HS-5 (cell line): ENCODE measurements at places on chromosomes 1 and 21.
A peak's percentile ranks its signal among the peaks of the same experiment; 100 is the strongest.

GRCh38 chr1:245378311-245378722 lies 223.5 kb downstream of the KIF26B start:
- DNase-seq: no peak

DNA sequence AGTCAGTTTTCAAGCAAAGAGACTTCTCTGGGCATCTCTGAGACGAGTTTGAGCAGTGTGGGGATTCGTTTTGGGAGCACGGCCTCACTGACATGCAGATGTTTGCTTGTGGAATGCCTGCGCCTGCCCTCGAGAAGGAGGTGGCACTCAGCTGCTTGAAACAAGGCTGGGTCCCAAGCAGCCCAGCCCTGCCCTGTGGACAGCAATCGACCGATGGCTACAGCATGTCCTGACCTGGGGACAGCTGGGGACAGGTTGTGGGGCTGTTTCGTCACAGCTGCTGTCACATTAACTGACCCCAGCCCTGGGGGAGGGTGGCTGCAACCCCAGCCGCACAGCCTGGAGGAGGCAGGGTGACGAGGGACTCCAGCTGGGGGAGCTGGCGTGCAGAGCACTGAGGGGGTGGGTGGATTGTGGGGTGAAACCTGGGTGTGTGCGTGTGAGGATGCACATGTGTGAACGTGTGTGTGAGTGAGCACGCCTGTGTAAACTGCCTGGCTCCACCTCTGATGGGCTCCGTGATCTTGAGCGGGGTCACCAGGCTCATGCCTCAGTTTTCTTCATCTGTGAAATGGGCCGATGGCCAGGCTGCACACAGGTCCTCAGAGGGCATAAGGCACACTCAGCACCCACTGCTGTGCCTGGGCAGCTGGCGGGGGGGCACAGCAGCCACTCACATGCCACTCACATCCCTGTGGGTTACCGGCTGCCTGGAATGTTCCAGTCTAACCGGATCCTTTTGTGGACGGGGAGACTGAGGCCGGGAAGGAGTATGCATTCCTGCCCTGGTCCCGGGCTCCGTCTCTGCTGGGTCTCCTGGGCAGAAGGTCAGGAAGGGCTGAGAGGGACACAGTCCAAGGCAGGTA lies 49.3 kb downstream of the COL18A1 start:
- no peak for DNase-seq

DNA sequence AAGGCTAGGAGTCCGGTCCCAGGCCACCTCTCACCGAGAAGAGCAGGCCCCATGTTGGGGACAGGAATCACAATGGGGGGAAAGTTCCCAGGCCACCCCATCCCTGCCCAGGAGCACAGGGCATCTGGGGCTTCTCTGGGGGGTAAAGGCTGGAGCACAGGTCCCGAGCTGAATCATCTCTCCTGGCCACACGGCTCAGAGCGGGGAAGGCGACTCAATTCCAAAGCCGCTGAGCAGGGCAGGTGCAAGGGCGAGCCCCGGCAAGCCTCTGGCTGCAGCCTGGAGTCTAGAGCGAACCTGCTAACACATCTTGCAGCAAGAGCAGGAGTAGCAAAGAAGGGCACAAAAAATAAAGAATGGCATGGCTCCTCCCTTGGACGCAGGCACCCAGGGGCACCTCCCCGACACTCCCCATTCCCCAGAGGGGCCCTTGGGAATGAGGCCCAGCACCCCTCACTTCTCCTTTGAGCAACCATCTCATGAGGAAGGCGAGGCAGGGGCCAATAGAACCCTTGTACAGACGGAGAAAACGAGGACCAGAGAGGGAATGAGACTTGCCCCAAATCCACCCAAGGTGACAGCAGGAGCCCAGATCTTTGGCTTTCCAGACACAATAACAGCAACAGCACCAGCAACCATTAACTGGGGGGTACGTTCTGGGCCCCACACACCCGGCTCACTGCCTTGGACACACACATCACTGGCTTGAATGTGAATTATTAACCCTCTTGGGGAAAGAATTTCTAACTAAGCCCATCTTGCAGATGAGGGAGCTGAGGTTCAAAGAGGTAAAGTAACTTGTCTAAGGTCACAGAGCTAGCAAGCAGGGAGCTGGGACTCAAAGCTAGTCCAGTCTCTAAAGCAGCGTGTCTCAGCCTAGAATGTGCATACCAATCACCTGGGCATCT lies 20.7 kb upstream of the ALDH4A1 start:
- DNase-seq: no peak

GRCh38 chr21:44298301-44298700 lies 1.6 kb upstream of the PFKL start:
- DNase-seq: no peak

DNA sequence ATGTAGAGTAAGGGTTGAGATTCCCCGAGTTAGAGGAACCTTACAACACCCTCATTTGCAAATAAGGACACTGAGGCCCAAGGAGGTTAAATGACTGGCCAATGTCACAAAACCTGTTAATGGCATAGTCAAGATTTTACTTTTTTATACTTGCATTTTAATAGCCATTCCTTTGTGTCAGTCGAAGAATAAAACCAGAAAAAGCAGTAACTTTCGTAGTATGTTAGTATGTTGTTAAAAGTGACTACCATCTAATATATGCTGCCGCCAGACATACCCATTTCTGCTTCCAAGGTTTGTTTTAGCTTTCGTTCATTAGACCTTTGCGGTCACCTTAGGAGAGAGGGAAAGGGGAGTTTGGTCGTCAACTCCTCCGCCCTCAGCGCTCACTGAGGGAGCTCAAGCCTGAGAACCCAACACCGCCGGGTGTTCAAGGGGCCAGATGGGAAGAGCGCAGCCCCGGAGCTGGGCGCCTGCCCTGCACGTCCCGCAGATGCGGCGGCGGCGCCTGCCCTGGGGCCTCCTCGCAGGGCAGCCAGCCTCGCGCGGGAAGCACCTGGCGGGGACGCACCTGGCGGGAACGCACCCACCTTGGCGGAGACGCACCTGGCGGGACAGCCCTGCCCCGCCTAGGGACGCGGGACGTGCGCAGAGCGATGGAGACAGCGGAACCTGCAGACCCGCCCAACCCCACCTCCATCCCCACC lies 466 bp downstream of the VPS26C start:
- no peak for DNase-seq

DNA sequence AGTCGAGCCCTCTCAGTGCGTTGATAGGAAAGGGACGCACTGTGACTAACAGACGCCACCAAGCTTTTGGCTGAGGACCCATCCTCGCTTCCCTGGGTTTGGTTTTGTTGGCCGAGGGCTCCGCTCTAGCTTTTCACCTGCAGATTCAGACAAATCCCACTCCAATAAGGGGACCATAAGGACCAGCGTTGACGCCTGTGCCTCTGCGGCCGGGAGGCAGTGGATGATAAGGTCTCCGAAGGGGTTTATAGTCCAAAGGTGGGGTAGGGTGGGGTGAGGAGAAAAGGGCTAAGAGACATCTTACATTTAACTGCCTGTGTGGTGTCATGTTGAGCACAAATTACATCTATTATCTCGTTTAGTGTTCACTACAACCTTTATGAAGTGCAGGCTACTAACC lies 760 bp downstream of the PEX14 start:
- no peak for DNase-seq

DNA sequence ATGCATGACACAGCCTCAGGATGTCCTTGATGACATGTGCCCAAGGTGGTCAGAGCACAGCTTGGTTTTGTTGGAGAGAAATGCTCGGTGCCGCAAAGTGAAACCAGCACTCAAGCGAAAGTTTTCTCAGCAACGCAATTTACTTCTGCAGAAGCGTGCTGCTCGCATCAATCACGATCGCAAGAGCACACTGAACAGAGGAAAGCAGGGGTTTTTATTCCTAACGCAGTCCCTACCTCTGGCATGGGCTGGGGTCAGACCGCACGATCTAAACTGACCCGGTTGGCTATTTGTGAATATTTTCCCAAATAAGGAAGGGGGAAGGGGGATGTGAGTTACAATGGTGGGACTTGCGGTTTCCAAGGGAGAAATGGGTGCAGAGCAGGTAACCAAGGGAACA lies 809 bp upstream of the ZNF669 start:
- no peak for DNase-seq

GRCh38 chr1:40401473-40402201 lies 28.1 kb downstream of the SMAP2 start:
- DNase-seq: no peak

DNA sequence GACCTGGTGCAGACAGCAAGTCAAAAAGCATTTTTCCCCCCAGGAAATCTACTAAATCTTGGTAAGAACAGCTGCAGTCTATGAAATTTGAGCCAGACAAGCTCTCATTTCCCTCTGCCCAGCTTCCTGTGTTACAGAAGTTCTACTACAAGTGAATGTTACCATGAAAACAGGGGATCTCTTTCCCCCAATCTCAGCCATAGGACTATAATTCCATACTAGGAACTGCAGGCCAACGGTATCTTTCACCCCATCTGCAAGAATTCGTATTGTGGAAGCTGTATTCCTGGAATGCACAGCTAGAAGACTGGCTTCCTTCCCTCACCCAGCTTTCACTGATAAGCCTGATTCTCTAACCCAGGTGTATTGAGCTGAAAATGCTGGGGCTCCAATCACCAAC lies 1655.4 kb downstream of the BRINP3 start:
- DNase-seq: no peak

- DNase-seq: no peak
Measured at GRCh38 chr1:55018395-55018794, 19.7 kb downstream of the BSND start.

DNA sequence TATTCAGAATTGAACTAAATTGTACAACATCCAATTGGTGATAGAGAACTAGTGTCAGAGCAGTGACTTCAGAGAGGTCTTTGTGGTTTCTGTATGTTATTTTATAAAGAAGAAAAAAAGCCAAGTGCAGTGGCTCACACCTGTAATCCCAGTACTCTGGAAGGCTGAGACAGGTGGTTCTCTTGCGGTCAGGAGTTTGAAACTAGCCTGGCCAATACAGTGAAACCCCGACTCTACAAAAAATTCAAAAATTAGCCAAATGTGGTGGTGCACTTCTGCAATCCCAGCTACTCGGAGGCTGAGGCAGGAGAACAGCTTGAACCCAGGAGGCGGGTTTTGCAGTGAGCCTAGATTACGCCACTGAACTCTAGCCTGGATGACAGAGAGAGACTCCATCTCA lies 90.7 kb downstream of the ASH1L start:
- no peak for DNase-seq

DNA sequence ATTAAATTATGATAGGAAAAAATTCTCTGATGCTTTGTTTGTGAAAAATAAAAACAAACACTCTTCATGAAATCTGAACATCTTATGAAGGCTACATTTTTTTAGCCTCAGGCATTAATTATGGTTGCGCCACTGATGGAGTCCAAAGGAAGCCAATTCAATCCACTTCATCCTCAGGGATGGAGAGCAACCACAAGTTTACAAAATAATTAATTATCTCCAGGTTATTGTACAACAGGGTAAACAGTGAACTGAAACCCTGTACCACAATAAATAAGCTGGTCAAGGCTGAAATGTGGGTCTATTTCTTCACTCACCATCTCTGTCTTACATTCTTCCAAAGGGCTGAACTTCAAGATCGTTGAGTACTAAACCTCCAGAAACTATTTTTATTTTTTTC lies 49.2 kb downstream of the MRPL39 start:
- DNase-seq: no peak

DNA sequence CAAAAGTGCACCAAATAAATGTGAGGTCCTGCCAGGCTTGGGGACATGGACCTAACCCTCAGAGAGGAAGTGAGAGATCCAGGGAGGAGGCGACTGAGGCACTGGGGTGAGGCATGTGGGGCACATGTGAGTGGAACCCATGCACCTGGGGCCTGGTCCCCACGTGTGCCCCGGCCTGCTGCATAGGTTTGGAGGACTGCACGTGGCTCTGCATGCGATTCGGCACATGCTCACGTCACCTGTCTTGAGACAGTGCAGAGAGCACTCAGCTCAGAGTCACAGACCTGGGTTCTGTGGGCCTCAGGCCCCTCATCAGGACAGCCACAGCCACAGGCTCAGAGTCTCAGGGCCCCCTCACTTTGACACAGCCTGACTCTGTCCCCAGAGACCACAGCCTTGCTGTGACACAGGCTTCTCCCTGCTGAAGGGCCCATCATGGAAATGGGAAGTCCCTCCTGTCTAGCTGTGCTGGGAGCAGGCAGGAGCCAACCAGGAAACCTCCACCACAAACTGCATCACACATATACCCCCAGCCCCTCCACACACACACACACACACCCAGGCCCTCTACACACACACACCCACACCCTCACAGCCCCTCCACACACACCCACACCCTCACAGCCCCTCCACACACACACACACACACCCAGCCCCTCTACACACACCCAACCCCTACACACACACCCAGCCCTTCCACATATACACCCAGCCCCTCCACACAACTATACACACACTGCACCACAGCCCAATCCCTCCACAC lies 48.2 kb downstream of the SLC9A1 start:
- DNase-seq: no peak

DNA sequence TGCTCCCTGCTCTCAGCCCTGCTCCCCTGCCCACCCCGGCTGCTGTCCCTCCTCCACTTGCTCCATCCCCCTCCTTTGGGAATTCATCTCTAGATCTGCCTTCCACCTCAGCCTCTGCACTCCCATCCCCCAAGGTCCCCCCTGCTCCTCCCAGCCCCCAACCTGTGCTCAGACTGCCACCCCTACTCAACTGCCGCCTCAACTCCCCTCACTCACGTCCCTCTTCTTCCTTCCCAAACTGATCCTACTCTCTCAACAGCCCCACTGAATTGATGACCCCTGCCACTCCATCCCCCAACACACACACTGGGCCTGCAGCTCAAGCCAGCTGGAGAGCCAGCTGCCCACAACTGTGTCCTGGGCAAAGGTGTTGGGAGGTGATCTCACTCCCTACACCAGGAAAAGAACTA lies 15.8 kb upstream of the ETV3L start:
- DNase-seq: no peak

DNA sequence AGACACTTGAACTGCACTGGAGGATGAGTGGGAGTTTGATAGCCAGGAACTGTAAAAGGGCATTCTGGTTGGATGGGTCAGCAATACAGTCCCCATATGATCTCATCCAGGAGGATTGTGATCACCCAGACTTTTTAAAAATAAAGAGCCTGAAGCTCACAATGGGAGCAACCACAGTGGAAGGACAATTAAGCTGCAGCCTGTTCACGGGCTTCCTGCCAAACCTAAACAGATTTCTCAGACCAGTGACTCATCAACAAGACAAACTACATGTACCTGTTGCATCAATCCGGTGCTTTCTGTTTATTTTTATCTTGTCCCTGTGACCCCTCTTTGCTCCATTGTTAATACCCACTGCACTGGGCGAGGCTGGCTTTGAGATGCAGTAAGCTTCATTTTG lies 52.3 kb downstream of the PAPPA2 start:
- peak; percentile 52 for DNase-seq

- no peak for DNase-seq
Measured at GRCh38 chr1:58748666-58749065, 35.2 kb downstream of the JUN start.

GRCh38 chr1:236284291-236284721 lies 2.5 kb upstream of the ERO1B start:
- DNase-seq: no peak

DNA sequence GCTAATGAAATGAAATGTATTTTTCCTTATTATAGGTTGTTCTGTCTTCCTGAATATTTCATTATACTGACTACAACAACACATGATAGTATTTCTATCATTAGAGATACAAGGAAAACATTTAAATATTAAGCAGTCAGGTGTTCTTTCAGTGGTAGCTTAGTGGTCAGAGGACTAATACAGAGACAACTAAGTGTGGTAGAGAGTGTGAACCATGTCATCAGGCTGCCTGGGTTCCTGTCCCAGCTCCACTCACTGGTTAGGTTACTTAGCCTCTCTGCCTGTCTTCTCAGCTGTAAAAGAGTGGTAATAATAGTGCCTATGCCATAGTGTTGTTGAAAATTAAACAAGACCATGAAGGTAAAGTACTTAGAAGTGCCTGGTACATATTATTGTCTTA lies 3.9 kb downstream of the UAP1 start:
- no peak for DNase-seq
